Umbilical cord (tissue), 2 donors: ENCODE measurements at places on chromosomes 11 and 22.
A peak's percentile ranks its signal among the peaks of the same experiment; 100 is the strongest.

DNA sequence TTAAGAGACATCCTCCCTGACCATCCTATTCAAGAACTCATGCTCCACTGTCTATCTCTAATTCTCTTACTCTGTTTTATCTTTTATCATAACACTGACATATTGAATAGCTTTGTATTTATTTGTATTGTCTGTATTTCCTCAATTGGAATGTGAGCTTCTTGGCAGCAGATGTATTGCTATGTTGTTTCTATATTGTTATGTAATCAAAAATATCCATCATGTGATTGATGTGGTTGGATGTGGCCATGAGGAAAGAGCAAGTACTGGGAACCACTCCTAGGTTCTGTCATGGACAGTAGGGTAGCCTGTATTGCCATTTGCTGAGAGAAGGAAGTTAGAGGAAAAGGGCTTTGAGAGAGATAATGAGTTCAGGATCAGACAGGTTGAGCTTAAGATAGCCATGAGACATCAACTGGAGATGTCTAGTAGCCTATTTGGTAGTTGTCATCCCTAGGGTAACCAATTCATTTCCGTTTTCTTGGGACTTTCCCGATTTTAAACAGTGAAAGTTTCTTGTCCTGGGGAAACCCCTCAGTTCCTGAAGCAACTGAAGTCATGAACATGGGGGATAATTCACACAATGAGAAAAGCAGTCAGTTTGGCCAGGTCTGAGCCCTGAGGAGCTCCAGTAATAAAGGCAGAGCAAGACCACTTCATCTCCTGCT is 404.5 kb downstream of the INSC start:
- no peak for DNase-seq

DNA sequence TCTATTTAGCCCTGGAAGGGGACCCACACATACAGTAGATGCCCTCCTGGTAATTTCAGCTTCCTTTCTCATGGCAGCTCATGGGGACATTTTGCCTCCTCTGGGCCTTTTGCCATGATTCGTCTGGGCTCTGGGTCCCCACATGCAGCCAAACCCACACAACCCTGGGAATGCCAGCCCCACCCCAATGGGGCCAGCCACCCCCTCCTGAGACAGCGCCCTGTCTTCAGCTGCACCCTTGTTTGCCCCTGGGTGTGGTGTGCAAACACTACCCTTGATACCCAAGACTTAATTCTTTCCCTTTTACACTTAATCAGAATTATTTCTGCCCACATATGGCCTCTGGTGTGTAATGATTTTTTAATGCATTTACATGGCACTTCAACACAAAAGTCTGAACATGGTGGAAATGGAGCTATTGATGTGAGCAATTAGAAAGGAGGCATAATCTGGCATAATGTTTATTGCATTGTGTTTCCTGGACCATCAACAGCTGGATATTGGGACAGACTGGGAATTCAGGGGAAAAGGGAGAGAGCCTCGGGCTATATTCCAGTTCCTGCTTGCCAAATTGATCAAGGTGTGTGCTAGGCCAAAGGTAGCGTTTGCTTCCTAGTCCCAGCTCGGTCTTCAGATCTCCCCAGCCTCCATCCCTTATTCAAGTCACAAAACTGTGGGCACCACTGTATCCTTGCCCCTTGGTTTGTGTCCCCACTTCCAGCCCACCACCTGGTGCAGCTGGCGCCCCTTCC is 85.0 kb upstream of the ANO1 start:
- DNase-seq = no peak

DNA sequence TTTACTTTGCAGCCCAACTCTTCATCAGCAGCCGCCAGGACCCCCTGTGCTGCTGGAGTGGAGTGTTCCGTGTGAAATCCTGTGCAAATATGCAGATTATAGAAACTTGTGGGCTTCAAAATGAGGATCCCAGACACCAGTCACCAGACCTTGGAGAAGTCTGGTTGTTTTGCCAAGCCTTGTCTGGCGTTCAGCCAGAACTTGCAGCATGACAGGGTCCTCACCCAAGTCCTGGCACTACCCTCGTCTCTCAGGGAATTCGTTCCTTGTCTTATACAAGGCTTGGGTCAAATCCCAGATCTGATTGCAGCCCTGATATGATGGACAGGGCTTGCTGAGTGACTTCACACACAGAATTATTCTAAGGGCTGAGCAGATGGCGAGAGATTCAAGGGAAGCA is 18.9 kb downstream of the SHISAL1 start:
- no peak for DNase-seq

- DNase-seq = no peak
Observed at GRCh38 chr22:38906052-38906451, 34.0 kb upstream of the CBX6 start.

- DNase-seq = no peak
Observed at GRCh38 chr22:48343461-48343860, 1484.2 kb downstream of the BRD1 start.

- peak; percentile 95 for DNase-seq
Observed at GRCh38 chr11:129950101-129951091, 52.2 kb downstream of the PRDM10 start.

DNA sequence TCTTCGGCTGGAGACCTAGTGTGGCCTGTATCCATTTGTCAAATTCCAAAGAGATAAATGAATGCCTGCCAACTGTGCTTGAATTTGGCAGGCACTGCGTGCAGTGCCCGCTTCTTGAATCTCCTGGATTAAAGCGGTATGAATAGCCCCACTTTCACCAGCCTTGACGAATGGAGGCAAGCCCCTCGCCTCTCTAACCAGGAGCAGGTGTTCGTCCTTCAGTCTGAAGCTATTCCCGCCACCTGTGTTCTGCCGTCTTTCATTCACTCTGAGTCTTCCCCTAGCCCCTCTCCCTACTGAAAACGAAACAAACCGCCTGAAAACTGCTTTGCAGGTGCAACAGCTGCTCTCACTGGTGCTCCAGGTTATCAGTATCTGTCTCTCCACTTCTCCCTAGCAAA is 11.2 kb downstream of the NLRP14 start:
- DNase-seq = no peak

- DNase-seq = no peak
Observed at GRCh38 chr11:34451053-34451452, 12.3 kb downstream of the CAT start.
